ENCODE measurements at places on chromosomes 7 and 10.

DNA sequence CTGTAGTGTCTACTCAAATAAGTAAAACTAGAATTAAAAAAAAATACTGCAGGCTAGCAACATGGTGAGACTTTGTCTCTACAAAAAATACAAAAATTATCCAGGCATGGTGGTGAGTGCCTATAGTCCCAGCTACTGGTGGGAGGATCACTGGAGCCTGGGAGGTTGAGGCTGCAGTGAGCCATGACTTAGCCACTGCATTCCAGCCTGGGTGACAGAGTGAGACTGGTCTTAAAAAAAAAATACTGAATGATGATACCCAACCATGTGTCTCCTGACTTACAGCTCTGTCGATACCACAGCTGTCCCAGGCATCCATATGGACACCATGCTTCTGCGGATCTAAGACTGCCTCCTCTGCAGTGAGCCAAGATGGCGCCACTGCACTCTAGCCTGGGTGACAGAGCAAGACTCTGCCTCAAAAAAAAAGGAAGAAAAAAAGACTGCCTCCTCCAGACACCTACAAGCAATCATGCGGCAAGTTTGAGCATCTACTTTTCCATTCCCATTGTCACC lies 7.9 kb upstream of the FRAT1 start:
- DNase-seq: no peak

GRCh38 chr10:37654466-37654865 lies 202.9 kb downstream of the ZNF248 start:
- no peak for DNase-seq

DNA sequence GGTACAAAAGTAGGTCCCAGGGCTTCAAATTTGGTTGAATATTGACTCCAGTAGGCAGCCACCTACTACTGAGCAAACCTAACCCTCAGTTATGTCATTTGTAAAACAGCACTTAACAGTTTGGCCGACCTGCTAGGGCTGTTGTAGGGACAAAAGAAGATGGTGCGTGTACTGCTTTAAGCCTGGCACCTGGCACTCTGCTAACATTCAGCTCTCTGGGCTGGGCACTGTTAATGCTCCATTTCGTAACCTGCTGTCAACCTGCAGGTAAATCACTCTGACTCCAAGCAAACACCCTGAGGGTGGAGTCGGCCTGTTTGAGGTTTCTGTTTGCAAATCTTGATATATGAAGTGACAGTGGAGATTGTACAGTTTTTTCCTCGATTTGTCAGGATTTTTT lies 7.2 kb downstream of the ZKSCAN1 start:
- no peak for DNase-seq

DNA sequence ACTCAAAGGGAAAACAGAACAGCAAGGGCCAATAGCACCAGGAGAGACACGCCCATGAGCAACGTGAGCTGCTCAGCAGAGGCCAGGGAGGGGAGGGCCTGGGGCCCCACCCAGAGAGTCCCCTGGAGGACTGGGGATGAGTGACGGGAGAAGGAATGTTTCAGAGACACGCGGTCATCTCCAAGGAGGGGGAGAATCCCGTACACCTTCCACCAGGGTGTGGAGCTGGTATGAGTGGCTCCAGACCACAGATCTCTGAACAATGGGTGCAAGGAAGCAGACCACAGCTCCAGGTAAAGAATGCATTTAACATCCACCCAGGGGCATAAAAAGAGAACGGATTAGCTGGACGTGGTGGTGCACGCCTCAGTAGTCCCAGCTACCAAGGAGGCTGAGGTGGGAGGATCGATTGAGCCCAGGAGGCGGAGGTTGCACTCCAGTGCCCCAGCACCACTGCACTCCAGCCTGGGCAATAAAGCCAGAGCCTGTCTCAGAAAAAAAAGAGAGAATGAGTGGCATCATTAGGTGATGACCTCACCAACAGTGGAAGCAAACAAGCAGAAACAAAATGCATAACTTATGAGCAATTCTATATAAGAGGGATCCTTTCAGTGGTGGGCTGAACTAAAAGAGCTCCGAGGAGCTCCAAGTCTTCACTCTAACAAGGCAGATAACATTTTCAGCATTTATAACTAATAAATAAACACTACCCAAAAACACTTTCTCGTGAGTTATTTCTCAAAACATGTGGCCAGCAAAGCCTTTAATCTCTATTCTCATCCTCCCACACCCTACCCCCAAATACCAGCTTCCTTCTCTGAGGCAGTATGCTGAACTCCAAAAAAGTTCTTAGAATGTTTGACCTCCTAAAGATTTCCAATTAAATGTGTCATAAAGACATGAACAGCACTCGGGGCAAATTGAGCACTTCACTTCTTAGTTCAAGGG lies 12.5 kb downstream of the PSAP start:
- DNase-seq: no peak

DNA sequence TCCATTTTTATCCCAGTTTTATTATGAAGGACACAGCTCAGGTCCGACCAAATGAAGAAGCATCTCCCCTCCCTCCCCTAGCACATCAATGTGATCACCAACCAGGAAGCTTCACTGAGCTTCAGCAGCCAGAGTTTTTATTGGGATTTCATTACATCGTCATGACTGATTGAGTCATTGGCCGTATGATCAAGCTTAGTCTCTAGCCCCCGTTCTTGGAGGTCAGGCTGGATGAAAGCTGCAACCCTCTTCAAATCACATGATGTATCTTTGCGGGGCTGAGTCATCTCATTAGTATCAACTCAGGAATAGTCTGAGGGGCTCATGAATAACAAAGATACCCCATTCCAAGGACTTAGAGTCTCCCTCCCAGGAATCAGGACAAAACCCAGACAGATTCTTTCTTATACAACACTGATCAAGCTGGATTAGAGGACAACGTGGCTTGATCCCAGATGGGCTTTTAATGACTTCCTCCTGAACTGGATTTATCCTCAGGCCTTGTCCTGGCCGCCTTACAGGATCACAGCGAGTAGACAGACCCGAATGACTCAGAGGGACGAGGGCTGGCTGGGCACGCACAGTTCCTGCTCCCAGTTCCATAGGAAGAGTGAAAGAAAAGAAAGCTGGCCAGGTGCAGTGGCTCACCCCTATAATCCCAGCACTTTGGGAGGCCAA lies 14.5 kb downstream of the LIMK1 start:
- DNase-seq: no peak

GRCh38 chr7:129713544-129713943 lies 102.0 kb downstream of the NRF1 start:
- DNase-seq: no peak

DNA sequence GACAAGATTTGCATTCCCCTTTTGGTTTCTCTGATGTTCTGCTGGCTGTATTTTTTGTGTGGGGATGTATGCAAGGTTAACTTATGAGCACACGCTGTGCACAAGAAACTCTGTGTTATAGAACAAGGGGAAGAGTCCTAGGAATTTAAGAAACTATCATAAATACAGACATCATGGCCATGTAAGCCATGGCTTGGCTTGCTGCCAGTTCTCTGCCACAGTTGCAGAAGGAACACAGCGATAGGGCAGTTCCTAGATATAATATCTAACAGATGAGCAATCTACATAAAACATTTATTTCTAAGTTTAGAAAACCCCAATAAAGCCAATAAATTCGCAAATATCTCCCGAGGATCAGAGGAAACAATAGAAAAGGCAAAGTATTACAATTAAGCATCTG lies 153.3 kb downstream of the LRRTM3 start:
- no peak for DNase-seq

GRCh38 chr10:123906296-123906695 lies 14.7 kb upstream of the CPXM2 start:
- DNase-seq: no peak

DNA sequence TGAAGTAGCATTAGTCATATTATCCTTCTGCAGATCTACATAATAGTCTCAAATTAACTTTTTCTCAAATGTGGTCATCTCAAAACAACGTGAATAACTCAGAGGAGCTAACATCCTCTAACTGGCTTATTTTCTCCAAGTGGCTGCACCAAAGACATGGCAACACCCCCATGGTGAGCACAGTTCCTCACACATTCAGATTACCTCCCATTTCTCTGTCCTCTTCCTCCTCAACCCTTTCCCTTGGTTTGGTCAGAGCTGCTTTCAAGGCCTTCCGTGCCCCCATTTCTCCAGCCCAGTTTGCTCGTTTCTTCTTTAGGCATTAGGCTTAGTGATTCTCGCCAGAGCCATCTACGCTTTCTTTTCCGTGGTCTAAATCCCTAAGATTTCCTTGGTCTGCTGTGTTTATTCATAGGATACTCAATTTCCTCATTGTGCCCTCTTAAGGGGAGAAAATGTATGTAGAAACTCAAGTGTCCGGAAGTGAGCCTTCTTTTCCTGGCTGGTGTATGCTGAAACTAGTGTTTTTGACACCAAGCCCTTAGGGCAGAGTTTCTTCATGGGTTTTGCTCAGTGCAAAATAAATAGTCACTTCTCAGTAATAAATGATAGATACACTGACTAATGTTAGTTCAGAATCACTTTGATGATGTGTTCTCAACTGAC lies 2.6 kb downstream of the MET start:
- no peak for DNase-seq

DNA sequence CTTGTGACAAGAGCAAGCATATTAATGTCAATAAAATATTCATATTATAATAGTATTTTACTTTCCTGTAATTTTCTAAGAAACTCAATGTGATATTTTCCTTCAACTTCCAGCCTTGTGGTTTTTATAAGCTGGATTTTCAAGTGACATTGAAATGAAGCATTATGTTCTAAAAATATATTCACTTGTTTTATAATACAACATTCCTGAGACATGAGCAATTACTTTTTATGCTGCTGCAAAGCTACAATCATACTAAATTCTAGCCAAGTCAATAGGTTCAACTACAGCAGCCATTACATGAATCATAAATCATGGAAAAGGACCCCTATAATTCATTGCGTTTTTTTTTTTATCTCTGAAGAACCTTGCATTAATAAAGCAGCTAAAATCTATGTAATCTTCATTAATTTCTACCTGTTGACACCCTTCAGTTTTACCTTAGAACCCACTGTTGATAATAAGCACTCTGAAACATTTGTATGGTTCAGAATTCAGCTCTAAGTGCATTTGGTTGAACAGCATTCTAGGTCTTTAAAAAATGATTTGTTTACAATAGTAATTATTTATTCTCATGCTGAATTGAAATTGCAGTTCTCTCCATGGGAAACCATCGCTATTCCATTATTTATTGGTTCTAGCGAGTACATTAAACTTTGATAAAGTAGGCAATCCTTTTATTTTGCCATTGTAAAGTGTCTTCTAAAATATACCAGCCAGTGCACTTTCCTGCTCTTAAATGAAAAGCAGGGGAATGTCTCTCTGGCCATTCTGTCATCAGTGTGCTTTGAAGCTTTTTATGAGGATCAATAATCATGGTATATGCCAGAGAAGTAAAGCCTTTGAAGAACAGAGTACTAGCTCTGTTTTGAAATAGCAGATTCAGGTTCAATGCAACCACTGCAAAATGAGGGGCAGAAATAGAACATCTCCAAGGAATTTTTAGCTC lies 132.6 kb downstream of the GNAT3 start:
- no peak for DNase-seq

DNA sequence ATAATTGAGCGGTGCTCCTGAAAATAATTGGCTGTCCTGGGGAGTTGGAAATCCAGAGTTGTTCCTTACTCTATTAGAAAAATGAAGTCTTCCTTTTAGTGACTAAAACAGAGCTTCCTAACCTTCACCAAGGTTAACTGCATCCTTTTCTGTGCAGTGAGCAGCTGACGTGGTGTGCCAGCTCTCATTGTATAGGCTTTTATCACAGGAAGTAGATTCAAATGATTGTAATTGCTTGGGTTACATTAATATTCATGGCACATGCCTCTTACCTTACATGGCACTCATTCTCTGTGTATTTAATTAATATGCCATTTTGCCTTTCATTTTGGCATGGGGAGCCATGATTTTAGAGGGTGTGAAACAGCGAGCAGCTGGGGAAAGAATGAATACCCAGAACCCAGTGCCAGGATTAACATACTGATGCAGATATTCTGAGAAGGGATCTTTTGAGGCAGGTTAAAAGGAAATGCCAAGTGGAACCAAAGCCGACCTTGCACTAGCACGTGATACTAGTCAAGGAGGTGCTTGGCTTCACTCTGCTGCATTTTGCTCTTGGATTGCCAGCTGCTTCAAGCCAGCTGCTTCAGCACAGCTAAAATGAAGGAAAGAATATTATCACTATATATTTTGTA lies 115.3 kb downstream of the ST7 start:
- DNase-seq: no peak

- DNase-seq: no peak
Measured at GRCh38 chr10:129877773-129878371, 86.2 kb downstream of the EBF3 start.

- no peak for DNase-seq
Measured at GRCh38 chr10:6958711-6959110, 378.6 kb upstream of the PRKCQ start.

- DNase-seq: no peak
Measured at GRCh38 chr10:28008054-28008453, 9.2 kb upstream of the ODAD2 start.

DNA sequence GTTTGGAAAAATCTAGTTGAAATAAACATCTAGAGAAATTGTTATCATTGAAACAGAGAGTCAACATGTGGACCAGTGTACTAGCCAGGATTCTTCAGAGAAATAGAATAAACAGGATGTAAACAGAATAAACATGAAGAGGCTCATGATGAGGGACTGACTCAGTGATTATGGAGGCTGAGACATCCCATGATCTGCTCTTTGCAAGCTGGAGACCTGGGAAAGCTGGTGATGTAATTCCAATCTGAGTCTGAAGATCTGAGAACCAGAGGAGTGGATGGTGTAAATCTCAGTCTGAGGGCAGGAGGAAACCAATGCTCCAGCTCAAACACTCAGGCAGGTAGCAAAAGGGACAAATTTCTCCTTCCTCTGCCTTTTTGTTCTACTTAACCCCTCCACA lies 62.9 kb upstream of the FAM180A start:
- no peak for DNase-seq

DNA sequence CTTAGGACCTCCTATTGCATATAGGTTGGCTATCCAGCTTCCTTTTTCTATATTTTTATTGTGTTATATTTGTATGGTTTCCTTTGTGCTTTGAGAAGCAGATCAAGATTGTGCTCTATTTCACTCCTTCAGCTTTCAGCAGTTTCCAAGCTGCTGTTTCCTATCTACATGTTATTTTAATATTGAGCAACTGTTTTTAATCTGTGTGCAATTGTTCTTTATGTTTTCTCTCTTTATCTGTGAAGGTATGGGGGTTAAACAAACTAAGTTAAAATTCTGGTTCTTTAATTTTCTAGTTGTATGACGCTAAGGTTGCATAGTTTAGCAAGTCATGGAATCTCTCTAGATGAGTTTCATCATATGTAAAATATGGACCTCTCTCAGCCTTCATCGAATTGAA lies 251.0 kb downstream of the GPR158 start:
- no peak for DNase-seq

- no peak for DNase-seq
Measured at GRCh38 chr7:128112781-128113221, 81.6 kb upstream of the LRRC4 start.

DNA sequence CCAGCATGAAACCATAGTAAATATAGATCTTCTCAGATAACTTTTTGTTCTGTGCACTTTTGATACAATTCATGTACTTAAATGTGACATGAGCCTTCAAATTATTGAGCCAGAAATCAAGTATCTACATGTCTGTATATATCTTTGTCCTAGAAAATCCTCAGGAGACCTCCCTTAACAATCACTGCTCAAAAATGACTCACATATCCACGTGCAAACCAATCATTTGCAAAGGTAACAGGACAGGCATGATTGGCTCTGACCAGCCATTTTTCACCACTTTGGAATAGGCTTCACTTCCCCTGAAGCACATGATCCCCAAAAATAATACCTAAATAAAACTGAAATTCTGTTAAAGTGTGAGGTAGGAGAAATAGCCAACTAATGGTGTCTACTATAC lies 902.5 kb downstream of the PCDH15 start:
- no peak for DNase-seq

GRCh38 chr7:137985253-137985896 lies 16.5 kb downstream of the CREB3L2 start:
- no peak for DNase-seq
